ENCODE measurements at places on chromosomes 3 and 15. TPM values are rescaled to one million over a fixed set of nuclear protein-coding genes. Genes with fewer than 3 reads are reported as not detected.
A peak's percentile ranks its signal among the peaks of the same experiment; 100 is the strongest.

The ZNF717 gene
- 10.6 TPM for total RNA-seq

The SNTN gene
- not detected for total RNA-seq

- H3K36me3 ChIP-seq: no peaks in the 10 kb centered on the region
- H3K4me3 ChIP-seq: no peak overlapping the region
- no peak for DNase-seq
- H3K27ac ChIP-seq: no peak overlapping the region
- peaks cover 3% of the 10 kb centered on the region for H3K4me1 ChIP-seq
- H3K27me3 ChIP-seq: peaks cover 18% of the 10 kb centered on the region
Measured at GRCh38 chr3:132407025-132407424, 10.3 kb upstream of the DNAJC13 start.

The FBXO40 gene
- total RNA-seq: not detected

The KLHL40 gene
- total RNA-seq: not detected

GRCh38 chr15:85785887-85786780 lies 8.6 kb downstream of the KLHL25 start:
- H3K36me3 ChIP-seq: peaks cover 7% of the 10 kb centered on the region
- peak overlapping the region; percentile 15 for H3K4me3 ChIP-seq
- H3K27me3 ChIP-seq: no peaks in the 10 kb centered on the region

GRCh38 chr3:64179860-64180259 lies 45.4 kb downstream of the PRICKLE2 start:
- H3K4me1 ChIP-seq: no peaks in the 10 kb centered on the region
- H3K4me3 ChIP-seq: no peak overlapping the region
- no peaks in the 10 kb centered on the region for H3K27me3 ChIP-seq
- H3K27ac ChIP-seq: no peak overlapping the region
- H3K36me3 ChIP-seq: peaks cover 3% of the 10 kb centered on the region

The SH2D7 gene
- not detected for total RNA-seq

The LRTM1 gene
- total RNA-seq: not detected

DNA sequence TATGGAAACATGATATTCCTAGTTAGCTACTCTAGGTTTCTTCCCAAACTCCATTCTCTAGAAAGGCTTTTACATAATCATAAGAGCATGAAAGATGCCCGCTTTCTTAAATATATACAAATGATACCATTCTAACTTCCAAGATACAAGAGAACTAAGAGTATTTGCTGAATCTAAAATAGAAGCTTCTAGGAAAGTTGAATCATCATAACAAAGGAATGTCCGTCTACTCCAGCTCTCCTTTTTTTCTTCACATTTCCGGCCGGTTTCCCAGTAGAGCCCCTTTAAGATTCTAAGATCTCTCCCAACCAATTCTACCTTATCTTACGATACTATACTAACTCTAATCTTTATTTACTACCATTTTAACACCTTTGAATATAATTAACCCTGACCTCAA lies 60.1 kb downstream of the RAD18 start:
- DNase-seq: no peak
- H3K4me3 ChIP-seq: no peak overlapping the region
- no peak overlapping the region for H3K27ac ChIP-seq
- H3K4me1 ChIP-seq: no peaks in the 10 kb centered on the region
- H3K27me3 ChIP-seq: no peaks in the 10 kb centered on the region

- no peak overlapping the region for H3K4me3 ChIP-seq
- peaks cover 25% of the 10 kb centered on the region for H3K4me1 ChIP-seq
- H3K36me3 ChIP-seq: no peaks in the 10 kb centered on the region
- no peaks in the 10 kb centered on the region for H3K27me3 ChIP-seq
Measured at GRCh38 chr3:14869917-14870782, 51.4 kb downstream of the FGD5 start.

DNA sequence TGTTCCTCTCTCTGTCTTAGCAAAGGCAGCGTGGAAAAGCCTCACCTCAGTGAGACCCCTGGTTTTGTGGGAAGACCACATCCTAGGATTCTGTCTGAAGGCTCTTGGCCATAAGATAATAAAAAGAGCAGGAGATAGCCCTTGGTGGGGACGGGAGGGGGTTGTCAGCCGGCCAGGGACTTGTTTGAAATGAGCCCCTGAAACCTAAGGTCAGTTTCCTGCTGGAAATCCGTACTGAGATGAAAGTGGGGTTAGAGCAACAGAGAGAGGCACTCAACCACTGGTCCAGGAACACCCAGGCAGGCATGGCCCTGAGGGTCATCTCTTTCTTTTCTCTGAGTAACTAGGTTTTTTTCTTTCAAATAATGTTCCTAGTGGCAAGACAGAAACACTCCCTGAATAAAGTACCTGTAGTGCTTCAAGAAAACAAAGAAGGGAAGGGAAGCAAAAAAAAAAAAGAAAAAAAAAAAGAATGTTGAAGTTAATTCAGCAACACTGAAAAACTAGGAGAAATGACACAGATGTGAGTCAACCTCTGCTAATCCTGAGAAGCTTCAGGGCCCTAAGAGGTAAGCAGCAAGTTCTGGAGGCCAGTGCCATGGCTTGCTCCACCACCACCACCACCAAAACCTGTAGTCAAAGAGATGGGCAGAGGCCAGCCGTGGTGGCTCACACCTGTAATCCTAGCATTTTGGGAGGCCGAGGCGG lies 3.2 kb downstream of the ITGB5 start:
- H3K36me3 ChIP-seq: no peaks in the 10 kb centered on the region
- no peak for DNase-seq
- H3K27ac ChIP-seq: peak overlapping the region; percentile 79
- peak overlapping the region; percentile 95 for H3K4me3 ChIP-seq
- peaks cover 67% of the 10 kb centered on the region for H3K4me1 ChIP-seq

The MBNL1 gene
- 36.2 TPM for total RNA-seq

The DNAJC13 gene
- total RNA-seq: 36.0 TPM

DNA sequence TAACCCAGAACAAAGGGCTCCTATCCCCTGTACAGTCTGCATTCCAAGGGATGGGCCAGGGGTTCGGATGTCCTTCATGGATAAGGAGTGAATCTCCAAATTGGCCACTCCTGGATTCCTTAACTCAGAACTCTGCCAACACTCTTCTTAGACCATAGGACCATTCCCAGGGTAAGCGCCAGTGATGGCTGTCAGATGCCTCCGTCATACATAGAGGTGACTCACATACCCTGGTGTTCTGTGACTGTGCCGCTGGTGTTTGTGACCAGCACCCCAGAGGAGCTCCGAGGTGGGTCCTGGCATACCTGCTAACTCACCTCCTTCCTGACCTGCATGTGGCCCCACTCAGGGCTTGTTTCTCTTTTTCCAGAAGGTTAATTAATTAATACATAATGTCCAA lies 134.7 kb downstream of the KLF13 start:
- no peaks in the 10 kb centered on the region for H3K36me3 ChIP-seq
- no peak overlapping the region for H3K27ac ChIP-seq
- no peak for DNase-seq

DNA sequence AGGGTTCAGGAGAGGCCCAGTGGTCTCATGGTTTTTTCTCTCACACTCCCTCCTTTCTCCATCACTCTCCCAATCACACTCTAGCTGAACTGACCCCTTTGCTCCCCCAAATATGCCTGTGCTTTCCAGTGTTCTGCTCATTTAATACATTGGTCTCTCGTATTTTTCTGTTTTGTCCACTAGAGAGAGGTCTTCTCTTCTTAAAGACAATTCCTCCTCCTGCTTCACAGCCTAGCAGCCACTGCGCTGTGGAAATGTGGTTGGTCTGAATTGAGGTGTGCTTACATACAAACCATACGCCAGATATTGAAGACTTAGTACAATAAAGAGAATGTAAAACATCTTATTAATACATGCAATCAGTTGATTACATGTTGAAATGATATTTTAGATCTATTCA lies 60.6 kb upstream of the XCR1 start:
- H3K27ac ChIP-seq: no peak overlapping the region
- H3K27me3 ChIP-seq: no peaks in the 10 kb centered on the region
- H3K4me1 ChIP-seq: no peaks in the 10 kb centered on the region

- no peak for DNase-seq
- H3K27me3 ChIP-seq: no peaks in the 10 kb centered on the region
- no peaks in the 10 kb centered on the region for H3K36me3 ChIP-seq
- H3K4me1 ChIP-seq: no peaks in the 10 kb centered on the region
Measured at GRCh38 chr3:57787867-57788623, 31.9 kb downstream of the SLMAP start.

GRCh38 chr3:16304061-16305010 lies 39.3 kb downstream of the OXNAD1 start:
- H3K27ac ChIP-seq: peak overlapping the region; percentile 58
- no peak overlapping the region for H3K4me3 ChIP-seq
- H3K27me3 ChIP-seq: no peaks in the 10 kb centered on the region
- peaks cover 16% of the 10 kb centered on the region for H3K4me1 ChIP-seq
- no peak for DNase-seq

GRCh38 chr15:69143756-69144436 lies 16.5 kb upstream of the GLCE start:
- no peaks in the 10 kb centered on the region for H3K36me3 ChIP-seq
- no peak for DNase-seq
- H3K4me3 ChIP-seq: no peak overlapping the region
- peaks cover 10% of the 10 kb centered on the region for H3K27me3 ChIP-seq

DNA sequence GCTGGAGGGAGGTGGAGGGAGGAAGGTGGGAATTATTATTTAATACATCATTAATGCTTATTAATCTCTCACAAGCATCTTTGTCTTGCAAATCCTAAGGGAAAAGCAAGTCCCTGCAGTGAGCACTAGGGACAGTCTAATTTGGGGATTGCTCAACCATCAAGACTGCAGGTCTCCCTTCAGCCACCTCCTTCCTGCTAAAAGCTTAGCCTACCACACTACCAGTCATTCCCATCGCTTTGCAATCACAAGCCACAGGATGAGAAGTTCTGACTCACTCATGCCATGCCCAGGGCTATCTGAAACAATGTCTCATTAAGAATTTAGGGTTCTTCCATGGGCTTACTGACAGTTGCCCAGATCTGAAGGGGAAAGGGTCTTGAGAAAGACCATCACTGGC lies 51.0 kb upstream of the EIF1B start:
- no peaks in the 10 kb centered on the region for H3K36me3 ChIP-seq
- DNase-seq: no peak
- no peak overlapping the region for H3K27ac ChIP-seq

- peak overlapping the region; percentile 100 for H3K27ac ChIP-seq
- peak overlapping the region; percentile 92 for H3K4me3 ChIP-seq
- peaks cover 30% of the 10 kb centered on the region for H3K4me1 ChIP-seq
- no peak for DNase-seq
- no peaks in the 10 kb centered on the region for H3K27me3 ChIP-seq
Measured at GRCh38 chr15:42490291-42490670, 660 bp downstream of the ZNF106 start.

DNA sequence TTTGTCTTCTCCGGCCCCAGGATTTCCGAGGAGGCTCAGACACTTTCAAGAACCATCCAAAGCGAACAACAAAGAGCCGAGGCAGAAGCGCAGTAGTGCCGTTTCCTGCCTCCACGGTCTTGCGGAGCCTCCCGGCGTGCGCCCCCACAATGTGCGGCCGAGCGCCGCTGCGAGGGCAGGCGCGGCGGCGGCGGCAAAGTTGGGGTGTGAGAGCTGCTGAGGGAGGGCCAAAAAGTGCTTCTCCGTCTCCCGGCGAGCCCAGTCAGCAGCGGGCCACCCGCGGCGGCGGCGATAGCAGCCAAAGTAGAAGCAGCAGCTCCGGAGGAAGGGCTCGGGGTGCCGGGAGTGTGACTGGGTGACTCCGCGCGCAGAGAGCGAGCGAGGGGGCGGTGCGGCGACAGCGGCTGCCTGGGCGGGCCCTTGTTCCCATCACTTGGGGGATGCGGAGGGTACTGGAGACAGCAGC lies 749.1 kb downstream of the ROBO1 start:
- no peaks in the 10 kb centered on the region for H3K36me3 ChIP-seq
- H3K4me3 ChIP-seq: no peak overlapping the region
- H3K4me1 ChIP-seq: peaks cover 15% of the 10 kb centered on the region
- H3K27me3 ChIP-seq: no peaks in the 10 kb centered on the region

DNA sequence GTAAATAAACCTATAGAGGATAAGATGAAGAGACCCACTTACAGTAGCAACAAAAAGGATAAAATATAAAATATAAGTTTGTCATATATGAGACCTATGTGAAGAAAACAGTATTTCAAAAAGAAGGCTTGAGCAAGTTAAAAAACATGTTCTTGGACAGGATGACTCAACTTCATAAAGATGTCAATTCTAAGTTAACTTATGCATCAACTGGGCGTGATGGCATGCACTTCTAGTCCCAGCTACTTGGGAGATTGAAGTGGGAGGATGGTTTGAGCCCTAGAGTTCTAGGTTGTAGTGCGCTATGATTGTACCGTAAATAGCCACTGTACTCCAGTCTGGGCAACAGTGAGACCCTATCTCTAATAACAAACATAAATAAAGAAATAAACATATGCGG lies 59.7 kb downstream of the PDCD6IP start:
- H3K27me3 ChIP-seq: no peaks in the 10 kb centered on the region
- H3K4me1 ChIP-seq: no peaks in the 10 kb centered on the region
- no peak overlapping the region for H3K27ac ChIP-seq

DNA sequence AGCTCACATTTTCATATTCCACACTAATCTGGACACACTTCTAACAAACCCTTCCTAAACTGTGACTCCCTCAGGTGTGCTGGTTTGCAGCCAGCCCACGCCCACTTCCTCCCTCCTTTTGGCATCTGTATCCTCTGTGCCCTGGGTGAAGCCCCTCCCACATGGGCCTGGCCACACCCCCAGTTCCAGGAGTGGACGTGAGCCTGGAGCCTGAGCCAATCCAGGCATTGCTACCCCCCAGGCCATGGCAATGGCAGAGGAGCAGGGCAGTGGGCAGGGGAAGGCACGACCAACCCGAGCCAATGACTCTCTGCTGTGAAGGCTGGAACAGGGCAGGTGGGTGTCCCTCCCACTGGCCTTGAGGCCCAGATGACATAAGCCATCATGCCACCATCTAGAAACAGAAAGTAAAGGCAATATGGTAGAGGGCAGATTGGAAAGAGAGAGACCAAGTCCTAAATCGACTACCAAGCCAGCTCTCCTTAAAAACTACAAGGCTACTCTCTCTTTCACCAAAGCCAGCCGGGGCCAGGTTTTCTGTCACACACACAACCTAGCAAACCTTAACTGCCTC lies 18.6 kb downstream of the FAM174B start:
- H3K4me3 ChIP-seq: no peak overlapping the region
- H3K27me3 ChIP-seq: no peaks in the 10 kb centered on the region
- H3K27ac ChIP-seq: no peak overlapping the region
- no peak for DNase-seq

The AGBL1 gene
- total RNA-seq: 0.05 TPM

GRCh38 chr15:91522605-91523332 lies 330.7 kb upstream of the SLCO3A1 start:
- no peak overlapping the region for H3K27ac ChIP-seq
- no peak overlapping the region for H3K4me3 ChIP-seq
- no peaks in the 10 kb centered on the region for H3K4me1 ChIP-seq

The GPD1L gene
- 7.7 TPM for total RNA-seq

GRCh38 chr3:123951522-123952447 lies 9.2 kb downstream of the CCDC14 start:
- H3K27me3 ChIP-seq: no peaks in the 10 kb centered on the region
- H3K27ac ChIP-seq: no peak overlapping the region
- DNase-seq: no peak
- peaks cover 25% of the 10 kb centered on the region for H3K36me3 ChIP-seq

DNA sequence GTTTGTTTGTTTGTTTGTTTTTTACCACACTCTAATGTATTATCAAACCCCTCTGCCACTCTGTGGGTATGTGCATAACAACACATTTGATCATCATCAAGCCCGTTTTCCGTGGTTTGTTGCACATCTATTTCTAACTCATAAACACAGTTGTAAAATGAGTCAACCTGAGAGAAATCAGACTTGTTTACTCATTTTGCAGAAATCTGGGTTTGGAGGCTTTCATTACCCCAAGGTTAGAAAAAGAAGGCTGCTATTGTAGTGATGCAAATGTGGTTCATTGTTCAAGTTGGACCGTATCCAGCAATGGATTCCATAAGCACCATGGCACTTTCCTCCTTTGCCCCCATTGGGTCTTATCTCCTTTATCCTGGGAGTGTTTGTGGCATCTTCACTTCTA lies 353.2 kb upstream of the SOX2 start:
- H3K27ac ChIP-seq: no peak overlapping the region
- H3K36me3 ChIP-seq: peaks cover 6% of the 10 kb centered on the region
- no peak for DNase-seq
- H3K4me1 ChIP-seq: peaks cover 17% of the 10 kb centered on the region

Measured in neural crest cell (in vitro differentiated cells).